ENCODE measurements at places on chromosomes 12 and 14. TPM values are rescaled to one million over a fixed set of nuclear protein-coding genes. Genes with fewer than 3 reads are reported as not detected.

DNA sequence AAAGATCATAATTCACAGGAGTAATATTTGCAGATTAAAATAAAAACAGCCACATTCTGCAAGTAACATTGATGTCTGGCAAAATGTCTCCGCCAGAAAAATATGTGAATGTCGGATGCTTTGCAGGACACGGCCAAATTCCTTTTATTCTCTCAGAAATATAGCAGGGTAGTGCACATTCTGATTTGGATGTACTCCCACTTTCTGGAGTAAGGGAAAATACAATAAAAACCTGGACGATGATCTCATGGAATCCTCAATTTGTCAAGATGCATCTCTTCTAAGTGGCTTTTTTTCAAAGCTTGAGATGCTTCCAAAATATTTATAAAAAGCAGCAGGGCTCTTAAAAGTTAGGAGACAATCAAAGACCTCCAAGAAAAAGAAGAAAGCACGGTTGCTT is 133.3 kb downstream of the TBX5 start:
- peaks cover 2% of the 10 kb centered on the region for H3K27me3 ChIP-seq
- no peak overlapping the region for H3K4me3 ChIP-seq
- peaks cover 4% of the 10 kb centered on the region for H3K4me1 ChIP-seq
- no peaks in the 10 kb centered on the region for H3K36me3 ChIP-seq
- DNase-seq: no peak

GRCh38 chr12:20366776-20367409 is 1.4 kb upstream of the PDE3A start:
- peaks cover 9% of the 10 kb centered on the region for H3K4me1 ChIP-seq
- no peak overlapping the region for H3K27ac ChIP-seq
- H3K27me3 ChIP-seq: peaks cover 58% of the 10 kb centered on the region
- no peak overlapping the region for H3K4me3 ChIP-seq

GRCh38 chr12:55818140-55818728 is 393 bp downstream of the ORMDL2 start:
- no peaks in the 10 kb centered on the region for H3K27me3 ChIP-seq
- no peak overlapping the region for H3K27ac ChIP-seq
- peaks cover 30% of the 10 kb centered on the region for H3K4me1 ChIP-seq

DNA sequence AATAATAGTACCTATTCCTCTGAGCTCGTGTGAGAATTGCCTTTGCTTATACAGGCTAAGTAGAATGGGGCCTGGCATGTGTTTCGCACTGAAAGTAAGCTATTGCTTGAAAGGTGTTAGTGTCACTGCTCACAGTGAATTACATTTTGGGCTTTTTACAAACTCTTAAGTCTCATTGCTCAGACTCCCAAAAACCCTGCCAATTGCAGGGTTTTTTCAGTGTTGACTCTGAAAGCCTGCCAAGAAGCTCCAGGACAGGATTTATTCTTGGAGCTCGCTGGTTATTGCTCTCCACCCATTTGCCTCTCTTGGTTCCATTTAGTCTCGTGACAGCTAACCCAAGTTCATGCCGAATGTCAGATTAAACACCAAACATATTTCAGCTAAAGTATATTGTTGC is 39.8 kb downstream of the NOPCHAP1 start:
- no peak overlapping the region for H3K4me3 ChIP-seq
- H3K27ac ChIP-seq: no peak overlapping the region
- peaks cover 9% of the 10 kb centered on the region for H3K36me3 ChIP-seq
- H3K27me3 ChIP-seq: no peaks in the 10 kb centered on the region

GRCh38 chr12:69966409-69966808 is 141.4 kb downstream of the MYRFL start:
- H3K4me3 ChIP-seq: no peak overlapping the region
- no peaks in the 10 kb centered on the region for H3K36me3 ChIP-seq
- DNase-seq: no peak
- H3K27me3 ChIP-seq: peaks cover 3% of the 10 kb centered on the region
- H3K4me1 ChIP-seq: no peaks in the 10 kb centered on the region

GRCh38 chr14:93036652-93037345 is 78.9 kb downstream of the ITPK1 start:
- H3K27ac ChIP-seq: peak overlapping the region; percentile 20
- H3K27me3 ChIP-seq: no peaks in the 10 kb centered on the region
- no peak overlapping the region for H3K4me3 ChIP-seq
- DNase-seq: no peak
- H3K4me1 ChIP-seq: peaks cover 53% of the 10 kb centered on the region

GRCh38 chr12:24901576-24902461 is 47.1 kb downstream of the BCAT1 start:
- peak; percentile 47 for DNase-seq
- peaks cover 8% of the 10 kb centered on the region for H3K36me3 ChIP-seq
- H3K4me3 ChIP-seq: peak overlapping the region; percentile 99
- peaks cover 17% of the 10 kb centered on the region for H3K4me1 ChIP-seq
- H3K27ac ChIP-seq: peak overlapping the region; percentile 88

- H3K27ac ChIP-seq: no peak overlapping the region
- no peak for DNase-seq
- peaks cover 58% of the 10 kb centered on the region for H3K27me3 ChIP-seq
- no peaks in the 10 kb centered on the region for H3K36me3 ChIP-seq
These were observed 771 bp upstream of the KCNJ8 start for GRCh38 chr12:21775133-21775820.

- no peaks in the 10 kb centered on the region for H3K4me1 ChIP-seq
- DNase-seq: no peak
- H3K27ac ChIP-seq: no peak overlapping the region
- peaks cover 6% of the 10 kb centered on the region for H3K27me3 ChIP-seq
- H3K4me3 ChIP-seq: no peak overlapping the region
These were observed 140.8 kb upstream of the NEDD1 start for GRCh38 chr12:96766232-96766631.

DNA sequence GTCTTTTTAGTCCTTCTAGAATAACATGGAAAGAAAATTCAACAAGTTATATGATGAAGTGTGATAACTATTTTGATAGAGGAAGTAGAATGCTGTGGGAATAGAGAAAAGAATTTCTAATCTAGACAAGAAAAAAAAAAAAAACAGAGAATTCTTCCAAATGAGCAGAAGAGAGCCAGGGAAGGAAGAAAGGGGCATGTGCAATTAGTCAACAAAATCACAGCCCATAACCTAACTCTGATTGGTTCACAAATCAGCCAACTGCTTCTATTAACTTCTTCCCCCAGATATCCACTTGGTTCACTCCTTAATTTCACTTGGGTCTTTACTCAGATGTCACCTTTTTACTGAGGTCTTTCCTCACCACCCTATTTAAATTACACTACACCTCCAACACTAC is 69.5 kb downstream of the BTG1 start:
- no peaks in the 10 kb centered on the region for H3K27me3 ChIP-seq
- H3K4me3 ChIP-seq: no peak overlapping the region
- peaks cover 43% of the 10 kb centered on the region for H3K4me1 ChIP-seq
- no peaks in the 10 kb centered on the region for H3K36me3 ChIP-seq
- no peak for DNase-seq

GRCh38 chr12:115169981-115170380 is 486.0 kb upstream of the TBX3 start:
- no peak for DNase-seq
- no peak overlapping the region for H3K4me3 ChIP-seq
- H3K27me3 ChIP-seq: no peaks in the 10 kb centered on the region
- no peaks in the 10 kb centered on the region for H3K36me3 ChIP-seq
- H3K27ac ChIP-seq: no peak overlapping the region

- DNase-seq: no peak
- no peak overlapping the region for H3K27ac ChIP-seq
- no peak overlapping the region for H3K4me3 ChIP-seq
- no peaks in the 10 kb centered on the region for H3K27me3 ChIP-seq
These were observed 455.9 kb upstream of the USP15 start for GRCh38 chr12:61804301-61804700.

DNA sequence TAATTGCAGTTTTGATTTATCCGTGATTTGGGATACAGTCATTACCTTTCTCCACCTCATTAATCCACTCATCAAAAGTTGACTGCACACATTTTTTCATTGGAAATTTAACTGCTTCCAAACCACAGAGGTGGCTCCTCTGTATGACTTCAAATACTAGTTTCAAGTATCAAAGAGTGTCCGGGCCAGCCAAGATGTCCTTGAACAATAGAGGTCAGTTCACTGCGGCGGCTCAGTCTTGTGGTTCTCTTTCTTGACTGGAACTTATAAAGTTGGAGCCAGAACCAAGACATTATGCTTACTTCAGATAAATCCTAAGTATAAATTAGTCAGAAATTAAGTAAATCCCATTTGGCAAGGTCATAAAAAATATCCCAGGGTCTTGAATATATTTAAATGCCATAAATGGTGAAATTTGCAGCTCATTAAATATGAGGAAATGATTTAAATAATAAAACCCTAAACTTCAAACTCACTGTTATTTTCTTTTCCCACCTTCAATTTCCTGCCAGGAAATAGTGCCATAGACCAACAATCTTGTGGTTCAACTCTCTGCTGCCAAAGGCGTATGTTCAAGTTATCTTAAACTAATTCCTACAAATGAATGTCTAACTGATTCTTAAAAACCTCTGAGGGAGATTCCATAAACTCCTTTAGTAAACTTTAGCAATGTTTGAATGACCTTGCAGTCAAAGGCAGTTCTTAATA is 360.8 kb downstream of the AEBP2 start:
- peaks cover 13% of the 10 kb centered on the region for H3K4me1 ChIP-seq
- no peak for DNase-seq
- H3K36me3 ChIP-seq: peaks cover 1% of the 10 kb centered on the region
- H3K4me3 ChIP-seq: no peak overlapping the region
- H3K27ac ChIP-seq: no peak overlapping the region
- H3K27me3 ChIP-seq: peaks cover 3% of the 10 kb centered on the region

DNA sequence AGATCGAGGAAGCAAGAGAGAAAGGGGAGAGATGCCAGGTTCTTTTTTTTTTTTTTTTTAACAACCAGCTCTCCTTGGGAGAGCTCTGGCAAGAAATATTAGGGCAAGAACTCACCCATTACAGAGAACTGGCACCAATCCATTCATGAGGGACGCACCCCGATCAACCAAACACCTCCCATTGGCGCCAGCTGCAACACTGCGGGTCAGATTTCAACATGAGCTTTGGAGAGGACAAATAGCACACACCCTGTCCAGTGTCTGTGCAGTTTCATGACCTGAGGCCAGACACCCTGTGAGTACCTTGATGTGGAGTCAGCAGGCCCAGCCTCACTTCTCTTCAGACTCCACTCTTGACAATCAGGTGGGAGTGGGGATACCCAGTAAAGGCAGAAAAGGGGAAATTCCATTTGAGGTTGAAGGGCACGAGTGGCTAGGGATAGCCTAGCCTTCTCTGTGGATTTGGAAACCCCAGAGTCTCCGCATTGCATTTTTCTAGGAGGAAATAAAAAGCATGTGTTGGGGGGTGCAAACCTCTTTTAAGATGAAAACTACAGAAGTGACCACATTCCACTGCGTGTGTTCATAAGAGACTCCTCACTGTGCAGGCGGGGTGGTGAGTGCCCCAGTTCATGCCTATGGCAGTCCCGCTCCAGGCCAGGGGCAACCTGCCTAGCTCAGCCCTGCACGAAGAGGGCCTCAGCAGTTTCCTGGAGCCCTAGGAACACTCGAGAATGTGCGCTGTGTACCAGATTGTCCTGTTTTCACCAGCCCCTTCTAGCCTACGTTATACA is 42.4 kb upstream of the GPATCH2L start:
- peaks cover 7% of the 10 kb centered on the region for H3K27me3 ChIP-seq
- DNase-seq: no peak

DNA sequence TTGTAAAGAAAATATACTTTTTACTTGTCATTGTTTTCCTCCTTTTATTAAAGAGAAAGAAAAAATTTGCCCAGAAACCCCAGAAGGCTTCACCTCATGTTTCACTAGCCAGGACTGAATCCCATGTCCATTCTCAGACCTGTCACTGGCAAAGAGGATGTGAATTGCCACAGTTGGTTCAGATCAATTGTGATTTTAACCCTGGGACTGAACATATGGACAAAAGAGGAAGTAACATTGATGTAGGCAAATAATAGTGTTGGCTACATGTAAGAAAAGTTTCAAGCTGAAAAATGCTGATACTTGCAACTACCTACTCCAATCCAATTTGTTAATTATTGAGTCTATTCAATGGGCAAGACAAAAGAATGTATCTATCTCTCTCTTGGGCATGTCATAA is 8.6 kb upstream of the CCDC196 start:
- DNase-seq: no peak
- no peaks in the 10 kb centered on the region for H3K27me3 ChIP-seq
- peaks cover 5% of the 10 kb centered on the region for H3K36me3 ChIP-seq
- peaks cover 2% of the 10 kb centered on the region for H3K4me1 ChIP-seq
- H3K27ac ChIP-seq: no peak overlapping the region

GRCh38 chr12:109770104-109770860 is 56.7 kb downstream of the FAM222A start:
- no peak overlapping the region for H3K4me3 ChIP-seq
- H3K4me1 ChIP-seq: peaks cover 7% of the 10 kb centered on the region
- H3K27ac ChIP-seq: no peak overlapping the region
- H3K36me3 ChIP-seq: no peaks in the 10 kb centered on the region

DNA sequence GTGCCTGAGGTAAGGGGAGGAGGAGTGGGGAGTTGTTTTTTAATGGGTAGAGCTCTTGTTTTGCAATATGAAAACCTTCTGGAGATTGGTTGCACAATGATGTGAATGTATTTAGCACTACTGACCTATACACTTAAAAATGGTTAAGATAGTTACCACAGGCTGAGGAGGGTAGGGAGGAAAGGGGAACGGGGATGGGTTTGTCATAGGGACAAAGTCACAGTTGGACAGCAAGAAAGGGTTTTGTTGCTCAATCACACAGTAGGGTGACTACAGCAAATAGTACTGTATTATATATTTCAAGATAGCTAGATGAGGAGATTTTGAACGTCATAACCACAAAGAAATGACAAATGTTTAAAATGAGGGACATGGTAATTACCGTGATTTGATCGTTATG is 1562.4 kb downstream of the AACS start:
- H3K4me3 ChIP-seq: no peak overlapping the region
- H3K27ac ChIP-seq: no peak overlapping the region
- no peaks in the 10 kb centered on the region for H3K4me1 ChIP-seq
- H3K36me3 ChIP-seq: no peaks in the 10 kb centered on the region
- no peaks in the 10 kb centered on the region for H3K27me3 ChIP-seq
- no peak for DNase-seq

GRCh38 chr12:25058658-25059058 is 109.8 kb upstream of the BCAT1 start:
- no peak overlapping the region for H3K27ac ChIP-seq
- H3K36me3 ChIP-seq: peaks cover 30% of the 10 kb centered on the region
- DNase-seq: no peak
- H3K4me3 ChIP-seq: no peak overlapping the region
- H3K27me3 ChIP-seq: no peaks in the 10 kb centered on the region

The GIT2 gene
- 101 TPM for total RNA-seq

The CRIP1 gene
- total RNA-seq: 445 TPM

The SYNE3 gene
- total RNA-seq: 79.0 TPM

The PIANP gene
- total RNA-seq: 0.75 TPM

The YLPM1 gene
- total RNA-seq: 71.7 TPM

The IRAK3 gene
- total RNA-seq: 0.53 TPM

The RHOJ gene
- total RNA-seq: not detected

The C1QL4 gene
- not detected for total RNA-seq

The POLE2 gene
- 24.0 TPM for total RNA-seq

All from activated naive CD8-positive, alpha-beta T cell treated with anti-CD3 and anti-CD28 coated beads, Interleukin-2, amount 10 ng/mL, durations not matched to agents 7 days and 5 days (primary cell).